Activated T-cell treated with anti-CD3 and anti-CD28 coated beads for 48 hours (primary cell): ENCODE measurements at places on chromosomes 6 and 20.

DNA sequence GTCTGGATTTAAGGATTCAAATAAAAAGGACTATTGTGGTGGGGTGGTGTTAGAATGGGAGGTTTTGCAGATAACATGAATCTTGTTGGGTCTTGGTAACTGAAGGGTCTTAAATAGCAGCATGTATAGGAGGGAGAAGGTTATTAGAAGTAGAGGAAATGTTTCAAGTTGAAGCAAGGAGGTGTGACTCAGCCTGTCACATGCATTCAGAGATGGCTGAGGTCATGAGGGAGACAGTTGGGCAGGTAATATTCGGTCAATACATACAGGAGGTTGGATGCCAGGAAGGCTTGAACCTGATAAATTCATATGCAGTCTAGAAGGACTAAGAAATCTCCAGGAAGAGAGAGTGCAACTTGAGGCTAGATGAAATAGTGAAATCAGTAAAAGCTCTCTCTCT is 6.1 kb downstream of the KLHL31 start:
- no peak for DNase-seq

GRCh38 chr6:51472745-51473487 is 614.5 kb downstream of the PKHD1 start:
- DNase-seq, result no peak

GRCh38 chr6:95548188-95548786 is 29.0 kb upstream of the MANEA start:
- no peak for DNase-seq

DNA sequence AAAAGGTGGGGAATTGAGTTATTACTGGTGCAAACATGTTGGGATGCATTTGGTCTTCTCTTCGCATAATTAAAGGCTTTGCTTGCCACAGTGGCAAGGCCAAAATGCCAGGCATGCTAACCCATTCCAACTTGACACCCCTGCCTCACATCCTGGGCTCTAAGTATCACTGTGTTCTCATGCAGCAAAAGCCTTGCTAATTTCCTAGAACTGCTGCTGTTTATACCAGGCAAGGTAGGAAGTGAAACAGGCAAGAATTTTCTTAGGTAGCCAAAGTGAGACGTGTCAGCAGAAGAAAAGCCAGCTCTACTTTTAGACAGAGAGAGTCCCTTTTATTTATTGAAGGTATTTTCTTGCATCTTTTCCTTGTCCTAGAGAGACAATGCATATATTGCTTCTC is 41.2 kb downstream of the LYRM2 start:
- DNase-seq, result no peak

DNA sequence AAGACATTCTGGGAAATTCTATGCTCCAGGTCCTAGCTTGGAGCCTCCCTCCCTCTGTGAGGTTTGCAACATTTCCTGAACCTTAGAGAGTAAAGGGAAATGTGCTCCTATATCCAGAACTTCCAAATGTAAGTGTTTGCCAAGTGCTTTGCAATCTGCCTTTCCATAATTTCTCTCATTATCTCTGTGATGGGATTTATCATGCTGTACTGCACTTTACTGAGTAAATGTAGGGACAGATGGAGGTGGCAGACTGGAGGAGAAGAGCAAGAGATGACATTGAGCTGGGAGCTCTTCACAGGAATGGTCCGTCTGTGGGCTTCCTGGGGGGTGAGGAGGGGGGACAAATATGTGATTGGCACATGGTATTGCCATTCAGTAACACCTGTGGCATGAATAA is 184.3 kb downstream of the SOX4 start:
- no peak for DNase-seq
